AG08395 (cell line): ENCODE measurements at places on chromosomes 1 and 21.

- DNase-seq, result no peak
These were observed 153.2 kb downstream of the NTNG1 start for GRCh38 chr1:107293901-107294613.

- DNase-seq, result no peak
These were observed 14.5 kb downstream of the IFNAR2 start for GRCh38 chr21:33244082-33244778.

DNA sequence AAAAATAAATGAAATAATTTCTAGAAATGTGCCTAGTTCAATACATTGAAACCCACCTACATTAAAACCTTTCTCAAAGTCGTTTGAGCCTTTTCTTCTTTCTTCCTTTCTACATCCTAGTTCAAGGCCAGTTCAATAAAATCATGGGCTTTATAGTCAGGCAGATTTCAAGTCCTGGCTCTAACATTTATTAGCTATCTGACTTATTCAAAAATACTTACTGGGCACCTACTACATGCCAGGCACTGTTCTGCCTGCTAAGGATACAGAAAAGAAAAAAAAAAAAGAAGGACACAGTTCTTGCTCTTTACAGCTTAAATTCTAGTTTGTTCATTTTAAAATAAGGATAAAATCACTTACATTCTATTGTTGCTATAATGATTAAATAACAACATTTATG is 134.2 kb upstream of the FGGY start:
- DNase-seq, result no peak

- DNase-seq, result no peak
These were observed 19.2 kb downstream of the PKP1 start for GRCh38 chr1:201302163-201303152.

- no peak for DNase-seq
These were observed 28.0 kb downstream of the TMEM51 start for GRCh38 chr1:15181564-15181963.

DNA sequence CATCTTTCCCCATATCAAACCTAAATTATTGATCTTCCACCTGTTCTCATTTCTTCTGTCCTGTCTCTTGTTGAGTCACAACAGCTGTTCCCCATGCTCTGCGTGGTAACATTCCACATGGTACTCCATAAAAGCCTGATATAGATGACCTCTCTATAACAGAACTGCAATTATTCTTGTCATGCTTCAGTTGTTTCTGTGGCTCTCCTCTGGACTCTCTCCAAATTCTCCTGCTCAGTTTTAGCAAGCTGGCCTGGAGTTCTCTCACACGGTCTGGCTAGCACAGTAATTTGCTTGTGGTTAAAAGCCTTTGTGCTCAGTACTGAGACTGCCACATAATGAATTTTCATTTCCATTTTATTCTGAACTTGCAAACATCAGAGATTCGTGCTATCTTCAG is 10.6 kb upstream of the LRRC39 start:
- peak; percentile 70 for DNase-seq

DNA sequence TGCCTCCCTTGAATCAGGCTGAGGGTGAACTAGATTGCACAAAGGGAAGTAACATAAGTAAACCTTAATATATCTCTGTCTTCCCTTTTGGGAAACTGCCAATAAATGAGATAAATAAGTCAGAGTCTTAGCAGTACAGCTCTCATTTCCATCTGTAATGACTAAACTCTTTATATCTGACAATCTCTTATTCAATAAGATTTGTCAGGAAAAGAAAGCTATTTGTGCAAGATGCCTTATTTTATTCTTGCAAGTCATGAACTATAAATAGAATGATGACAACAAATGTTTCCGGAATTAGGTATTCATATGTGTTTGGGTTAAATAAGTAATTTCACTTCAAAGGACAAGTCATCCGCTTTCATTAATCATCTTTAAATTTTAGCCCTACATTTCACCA is 229.2 kb downstream of the PTGER3 start:
- peak; percentile 34 for DNase-seq

DNA sequence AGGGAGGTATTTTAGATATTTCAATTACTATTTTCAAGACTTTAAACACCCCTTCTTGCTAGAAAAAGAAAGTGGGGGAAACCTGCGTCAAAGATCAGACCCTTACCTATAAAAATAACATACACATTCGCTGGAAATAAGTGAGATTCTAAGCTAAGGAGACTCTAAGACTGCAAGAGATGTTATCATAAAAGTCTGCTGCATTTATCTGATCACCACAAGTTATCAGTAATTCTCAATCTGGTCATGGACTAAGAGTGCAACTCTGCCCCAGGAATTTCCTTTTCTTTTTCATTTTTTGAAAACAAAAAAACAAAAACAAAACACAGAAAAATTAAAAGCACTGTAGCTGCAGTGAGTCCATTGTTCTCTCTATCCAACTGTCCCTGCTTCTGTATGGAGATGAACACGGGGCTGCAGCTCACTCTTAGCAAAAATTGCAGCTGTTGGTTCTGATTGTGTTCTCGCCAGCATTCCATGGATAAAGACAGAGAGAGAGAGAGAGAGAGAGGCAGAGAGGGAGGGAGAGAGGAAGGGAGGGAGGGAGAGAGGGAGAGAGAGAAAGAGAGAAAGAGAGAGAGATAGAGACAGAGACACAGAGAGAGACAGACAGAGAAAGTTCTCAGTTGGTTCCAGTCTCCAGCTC is 14.1 kb downstream of the XKR8 start:
- no peak for DNase-seq

DNA sequence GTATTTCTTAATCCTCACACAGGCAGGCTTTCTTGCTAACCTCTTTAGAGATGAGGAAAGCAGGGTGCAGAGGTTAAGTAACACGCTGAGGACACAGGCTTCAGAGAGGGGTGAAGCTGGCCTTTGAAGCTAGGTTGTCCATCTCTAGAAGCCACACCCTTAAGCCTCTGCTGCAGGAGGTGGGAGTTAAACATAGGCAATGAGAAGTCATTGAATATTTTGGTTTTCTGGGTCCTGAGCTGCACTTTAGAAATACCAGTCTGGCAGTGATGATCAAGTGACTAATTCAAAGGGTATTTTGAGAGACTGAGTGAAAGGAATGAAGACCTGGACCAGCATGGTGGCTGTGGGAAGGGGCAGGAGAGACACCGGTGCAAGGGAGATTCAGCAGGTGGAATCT is 9.9 kb downstream of the KCNJ15 start:
- DNase-seq, result peak; percentile 74

GRCh38 chr1:213617133-213617532 is 370.6 kb upstream of the PROX1 start:
- no peak for DNase-seq

DNA sequence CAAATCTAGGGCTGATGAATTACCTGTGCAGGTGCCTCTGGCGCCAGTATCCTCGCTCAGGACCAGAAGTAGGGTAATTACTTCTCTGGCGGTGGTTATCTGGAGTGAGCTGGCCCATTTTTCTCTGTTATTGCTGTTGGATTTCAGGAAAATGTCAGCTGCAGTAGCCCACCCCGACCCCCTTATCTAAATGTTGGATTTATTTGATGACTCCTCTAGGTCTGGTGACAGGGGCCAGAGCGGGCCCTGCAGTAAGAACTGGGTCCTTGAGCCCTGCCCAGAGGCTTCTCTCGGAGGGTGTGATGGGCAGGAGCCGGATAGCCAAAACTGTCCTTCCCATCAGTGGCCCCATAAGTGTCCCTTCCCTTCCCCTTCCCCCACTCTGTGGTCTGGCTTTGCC is 384.3 kb downstream of the PTPRU start:
- no peak for DNase-seq

- peak; percentile 77 for DNase-seq
These were observed 384.9 kb downstream of the HLX start for GRCh38 chr1:221263831-221264767.

- DNase-seq, result no peak
These were observed 168.2 kb downstream of the DSCAM start for GRCh38 chr21:40678681-40679284.

DNA sequence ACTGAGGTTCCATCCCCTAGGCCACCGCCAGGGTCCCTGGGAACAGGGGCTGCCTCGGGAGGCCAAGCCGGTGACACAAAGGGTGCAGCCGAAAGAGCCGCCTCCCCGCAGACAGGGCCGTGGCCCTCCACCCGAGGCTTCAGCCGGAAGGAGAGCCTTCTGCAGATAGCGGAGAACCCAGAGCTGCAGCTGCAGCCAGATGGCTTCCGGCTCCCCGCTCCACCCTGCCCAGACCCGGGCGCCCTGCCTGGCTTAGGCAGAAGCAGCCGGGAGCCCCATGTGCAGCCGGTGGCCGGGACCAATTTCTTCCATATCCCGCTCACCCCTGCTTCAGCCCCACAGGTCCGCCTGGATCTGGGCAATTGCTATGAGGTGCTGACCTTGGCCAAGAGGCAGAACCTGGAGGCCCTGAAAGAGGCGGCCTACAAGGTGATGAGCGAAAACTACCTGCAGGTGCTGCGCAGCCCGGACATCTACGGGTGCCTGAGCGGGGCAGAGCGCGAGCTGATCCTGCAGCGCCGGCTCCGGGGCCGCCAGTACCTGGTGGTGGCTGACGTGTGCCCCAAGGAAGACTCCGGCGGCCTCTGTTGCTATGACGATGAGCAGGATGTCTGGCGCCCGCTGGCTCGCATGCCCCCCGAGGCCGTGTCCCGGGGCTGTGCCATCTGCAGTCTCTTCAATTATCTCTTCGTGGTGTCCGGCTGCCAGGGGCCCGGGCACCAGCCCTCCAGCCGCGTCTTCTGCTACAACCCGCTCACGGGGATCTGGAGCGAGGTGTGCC is 1.4 kb downstream of the KLHDC7A start:
- DNase-seq, result no peak

DNA sequence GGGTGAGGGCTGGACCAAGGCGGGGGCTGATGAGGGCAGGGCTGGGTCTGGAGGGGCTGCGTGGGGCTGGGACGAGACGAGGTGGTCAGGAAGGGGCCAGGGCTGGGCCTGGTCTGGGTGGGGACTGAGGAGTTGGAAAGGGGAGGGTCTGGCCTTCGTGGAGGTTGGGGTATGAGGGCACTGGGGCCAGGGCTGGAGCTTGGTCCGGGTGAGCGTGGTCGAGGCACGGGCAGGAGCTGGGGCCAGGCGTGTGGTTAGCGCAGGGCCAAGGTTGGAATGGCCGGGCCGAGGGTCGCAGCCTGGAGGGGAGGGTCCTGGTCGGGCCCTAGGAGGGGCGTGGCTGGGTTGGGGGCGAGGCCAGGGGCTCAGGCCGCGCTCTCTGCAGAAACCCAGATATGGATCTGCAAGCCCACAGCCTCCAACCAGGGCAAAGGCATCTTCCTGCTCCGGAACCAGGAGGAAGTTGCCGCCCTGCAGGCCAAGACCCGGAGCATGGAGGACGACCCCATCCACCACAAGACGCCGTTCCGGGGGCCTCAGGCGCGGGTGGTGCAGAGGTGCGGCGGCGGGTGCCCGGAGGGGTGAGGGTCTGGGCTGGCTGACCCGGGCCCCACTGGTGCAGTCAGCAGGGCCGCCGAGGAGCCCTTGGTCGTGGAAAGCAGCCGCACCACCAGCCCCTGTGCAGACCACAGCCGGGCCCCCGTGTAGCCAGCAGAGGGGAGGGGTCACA is 9.0 kb downstream of the TTLL10 start:
- DNase-seq, result no peak

DNA sequence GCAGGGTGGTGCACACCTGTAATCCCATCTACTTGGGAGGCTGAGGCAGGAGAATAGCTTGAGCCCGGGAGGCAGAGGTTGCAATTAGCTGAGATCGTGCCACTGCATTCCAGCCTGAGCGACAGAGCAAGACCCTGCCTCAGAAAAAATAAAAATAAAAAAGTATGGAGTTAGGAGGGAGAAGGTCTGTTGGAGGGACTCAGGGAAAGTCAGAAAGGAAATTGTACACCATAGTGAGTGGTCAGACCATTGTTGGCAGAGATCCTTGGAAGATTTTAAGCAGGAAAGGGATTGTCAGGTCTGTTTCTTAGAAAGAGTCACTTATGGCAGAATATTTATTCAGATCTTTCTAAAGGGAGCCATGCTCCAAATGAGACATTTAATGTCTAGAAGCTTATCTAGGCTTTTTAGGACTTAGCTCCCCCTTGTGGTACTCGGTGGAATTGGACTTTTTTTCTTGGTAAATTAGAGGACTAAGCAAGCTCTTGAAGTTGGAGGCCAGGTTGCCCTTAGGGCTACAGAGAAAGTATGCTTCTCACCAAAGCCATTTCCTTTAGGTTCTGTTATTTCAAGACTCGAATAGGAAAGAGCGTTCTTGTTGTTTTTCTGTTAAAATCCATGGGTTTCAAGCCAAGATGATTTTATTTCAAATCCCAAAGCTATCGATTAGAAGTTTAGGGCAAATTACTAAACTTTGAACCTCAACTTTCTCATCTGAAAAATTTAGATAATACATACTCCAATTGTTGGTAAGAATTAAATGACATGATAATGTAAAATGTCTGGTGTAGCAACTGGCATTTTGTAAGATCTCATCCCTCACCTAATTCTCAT is 16.5 kb downstream of the MIA3 start:
- peak; percentile 73 for DNase-seq

- DNase-seq, result no peak
These were observed 18.6 kb downstream of the S100A7A start for GRCh38 chr1:153434746-153435455.

- no peak for DNase-seq
These were observed 611 bp upstream of the ZSWIM5 start for GRCh38 chr1:45206808-45207623.

- no peak for DNase-seq
These were observed 5.5 kb downstream of the SDCCAG8 start for GRCh38 chr1:243261390-243261789.

DNA sequence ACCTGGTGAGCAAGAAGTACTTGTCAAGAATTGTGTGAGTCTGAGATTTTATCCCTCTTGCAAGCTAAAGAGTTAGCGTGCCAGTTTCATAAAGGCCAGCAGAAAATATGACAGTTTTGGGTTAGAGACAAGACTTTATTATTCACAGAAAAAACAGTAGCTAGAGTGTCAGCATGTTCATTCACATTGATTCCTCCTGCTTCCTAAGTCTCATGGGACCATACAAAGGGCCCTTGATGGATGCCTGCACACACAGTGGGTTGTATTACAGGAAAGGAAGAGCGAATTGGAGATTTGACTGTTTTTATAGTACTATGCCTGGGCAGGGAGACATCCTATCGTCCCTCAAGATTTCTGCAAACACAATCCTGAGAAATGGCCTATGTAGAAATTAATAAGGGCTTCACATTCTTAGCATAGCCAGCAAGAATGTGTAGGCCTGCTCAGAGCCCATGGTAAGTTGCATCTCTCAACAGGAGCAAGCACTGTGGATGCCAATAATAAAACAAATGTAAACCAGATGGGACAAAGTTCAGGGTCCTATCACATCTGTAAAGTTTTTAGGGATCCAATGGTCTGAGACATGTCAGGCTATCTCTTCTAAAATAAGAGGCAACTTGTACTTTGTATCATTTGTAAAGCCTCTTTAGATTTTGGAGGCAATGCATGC is 4.0 kb upstream of the ASPM start:
- DNase-seq, result no peak

DNA sequence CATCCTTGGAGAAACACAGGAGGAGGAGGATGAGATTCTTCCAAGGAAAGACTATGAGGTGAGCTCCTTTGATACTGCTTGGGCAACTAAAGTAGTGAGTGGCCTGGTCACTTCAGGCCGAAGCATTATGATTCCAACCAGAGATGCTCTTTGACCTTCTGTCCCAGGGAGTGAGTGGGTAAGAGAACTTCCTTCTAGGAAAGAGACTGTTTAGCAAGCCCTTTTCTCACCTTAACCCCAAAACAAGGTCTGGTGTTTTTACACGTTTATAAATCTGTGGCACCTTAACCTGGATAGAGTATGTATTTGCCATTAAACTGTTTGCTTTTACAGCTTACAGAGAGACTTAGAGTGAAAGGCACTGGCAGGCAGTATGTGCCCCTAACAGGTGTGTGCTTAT is 1.1 kb downstream of the CLCN6 start:
- no peak for DNase-seq

GRCh38 chr21:36425286-36425685 is 40.1 kb downstream of the CHAF1B start:
- no peak for DNase-seq
